ENCODE measurements at places on chromosomes 11 and 22. TPM values are rescaled to one million over a fixed set of nuclear protein-coding genes. Genes with fewer than 3 reads are reported as not detected.

The ROBO4 gene
- polyA plus RNA-seq, result 12.8 TPM

DNA sequence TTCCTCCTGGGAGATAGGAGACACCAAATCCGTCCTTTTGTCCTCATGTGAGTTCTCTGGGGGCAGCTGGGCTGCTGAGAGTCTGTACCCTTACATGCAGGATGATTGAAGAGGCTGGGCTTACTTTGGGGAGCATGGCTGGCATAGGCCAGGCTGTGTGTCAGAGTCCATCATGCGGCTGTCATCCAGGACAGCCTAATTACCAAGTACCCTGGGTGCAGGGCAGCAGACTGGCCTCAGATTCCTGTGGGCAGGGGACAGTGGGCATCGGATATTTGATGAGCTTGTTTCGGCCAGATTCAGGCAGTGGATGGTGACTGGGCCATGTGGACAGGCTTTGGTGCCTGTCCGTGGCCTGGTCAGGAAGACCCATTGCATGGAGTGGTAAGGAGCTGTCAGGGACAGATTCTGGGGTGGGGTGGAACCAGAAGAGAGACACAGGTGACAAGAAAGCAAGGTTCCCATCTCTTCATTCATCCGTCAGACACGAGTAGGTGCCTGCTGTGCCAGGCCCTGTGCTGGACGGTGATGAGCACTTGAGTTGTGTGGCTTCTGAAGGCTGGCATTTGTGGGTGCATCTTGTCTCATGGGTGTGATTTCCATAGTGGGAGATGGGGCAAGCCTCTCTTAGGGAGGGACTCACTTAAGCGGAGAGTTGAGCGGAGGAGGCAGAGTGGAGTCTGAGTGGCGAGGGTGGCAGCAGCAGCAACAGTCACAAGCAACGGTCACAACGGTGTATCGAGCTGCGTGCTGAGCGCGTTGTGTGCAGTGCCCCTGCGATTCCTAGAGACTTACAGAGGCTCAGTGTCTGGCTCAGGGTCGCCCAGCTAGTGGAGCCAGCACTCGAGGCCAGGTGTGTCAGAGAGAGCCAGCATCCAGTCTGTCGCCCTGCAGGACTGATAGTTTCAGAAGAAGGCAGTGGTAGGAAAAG, 48.7 kb downstream of the TBC1D22A start:
- H3K4me1 ChIP-seq, result no peaks in the 10 kb centered on the region
- H3K27me3 ChIP-seq, result no peaks in the 10 kb centered on the region
- no peaks in the 10 kb centered on the region for H3K36me3 ChIP-seq
- no peak overlapping the region for H3K4me3 ChIP-seq
- H3K27ac ChIP-seq, result no peak overlapping the region
- no peak for DNase-seq

DNA sequence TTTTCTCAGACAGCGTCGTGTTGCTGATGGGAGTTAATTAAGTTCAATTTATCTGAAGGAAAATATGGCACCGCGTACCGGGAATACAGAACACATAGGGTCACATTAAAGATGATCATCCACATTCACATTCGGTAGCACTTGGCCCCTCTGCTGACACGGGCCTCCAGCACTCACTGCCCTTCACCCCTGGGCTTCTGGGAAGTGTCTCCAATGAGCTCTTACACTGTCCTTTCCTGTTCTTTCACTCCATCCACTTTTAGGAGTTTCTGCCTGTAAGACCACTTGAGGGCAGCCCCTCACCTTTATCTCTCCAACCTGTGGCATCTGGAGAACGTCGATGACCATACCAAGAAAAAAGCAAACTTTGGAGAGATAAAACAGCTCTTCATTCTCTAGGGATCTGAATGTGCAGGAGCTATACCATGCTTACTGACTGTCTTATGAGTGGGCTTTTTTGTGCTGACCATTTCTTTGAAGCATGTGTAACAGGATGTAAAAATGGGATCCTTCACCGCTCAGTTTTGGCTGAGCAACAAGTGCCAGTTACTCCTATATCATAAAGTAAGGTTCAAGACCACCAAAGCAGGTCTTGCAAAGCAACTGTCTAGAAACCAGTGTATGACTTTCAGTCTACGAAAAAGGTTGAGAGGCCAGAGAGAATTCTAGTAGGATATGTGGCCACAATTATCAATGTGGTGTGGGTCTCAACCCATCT, 1.1 kb upstream of the SERGEF start:
- no peaks in the 10 kb centered on the region for H3K27me3 ChIP-seq
- no peaks in the 10 kb centered on the region for H3K4me1 ChIP-seq
- H3K27ac ChIP-seq, result no peak overlapping the region
- no peak for DNase-seq

The SBF2 gene
- polyA plus RNA-seq, result 13.1 TPM

DNA sequence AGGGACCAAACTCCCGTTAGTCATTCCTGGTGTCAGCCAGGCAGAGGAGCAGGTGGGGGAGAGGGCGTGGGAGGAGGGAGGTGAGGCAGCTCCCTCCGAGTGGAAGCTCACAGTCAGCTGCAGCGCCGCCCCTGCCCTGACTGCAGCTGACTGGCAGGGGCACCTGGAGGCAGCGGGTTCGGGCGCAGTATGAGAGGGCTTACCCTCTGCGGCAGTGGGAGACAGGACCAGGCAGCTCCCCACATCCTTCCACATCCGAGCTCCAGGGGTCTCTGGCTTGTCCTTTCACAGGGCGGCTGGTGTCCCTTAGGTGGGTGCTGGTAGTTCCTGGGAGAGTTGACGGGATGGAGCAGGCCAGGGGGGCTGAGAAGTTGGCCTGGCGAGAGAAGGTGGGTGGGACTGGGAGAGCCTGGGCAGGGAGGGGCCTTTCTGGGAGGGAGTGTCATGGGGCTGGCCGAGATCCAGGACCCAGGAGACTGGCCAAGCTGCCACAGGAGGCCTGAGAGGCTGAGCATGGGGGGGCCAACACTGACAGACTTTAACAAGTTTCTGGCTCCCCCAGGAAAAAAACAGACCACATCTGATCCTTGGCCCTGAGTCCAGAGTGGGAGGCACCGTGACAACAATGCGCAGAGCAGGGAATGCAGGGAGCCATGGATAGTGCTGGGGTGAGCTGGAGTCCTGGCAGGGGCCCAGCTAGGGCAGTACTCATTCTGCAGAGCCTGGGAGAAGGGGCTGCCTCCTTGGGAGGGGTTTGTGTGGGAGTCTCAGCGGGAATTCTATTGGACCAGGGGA, 4.9 kb downstream of the ADORA2A start:
- H3K4me1 ChIP-seq, result peaks cover 31% of the 10 kb centered on the region
- no peak overlapping the region for H3K4me3 ChIP-seq
- H3K27ac ChIP-seq, result peak overlapping the region; percentile 43
- no peaks in the 10 kb centered on the region for H3K36me3 ChIP-seq
- peak; percentile 58 for DNase-seq

The PDGFD gene
- polyA plus RNA-seq, result 5.3 TPM

DNA sequence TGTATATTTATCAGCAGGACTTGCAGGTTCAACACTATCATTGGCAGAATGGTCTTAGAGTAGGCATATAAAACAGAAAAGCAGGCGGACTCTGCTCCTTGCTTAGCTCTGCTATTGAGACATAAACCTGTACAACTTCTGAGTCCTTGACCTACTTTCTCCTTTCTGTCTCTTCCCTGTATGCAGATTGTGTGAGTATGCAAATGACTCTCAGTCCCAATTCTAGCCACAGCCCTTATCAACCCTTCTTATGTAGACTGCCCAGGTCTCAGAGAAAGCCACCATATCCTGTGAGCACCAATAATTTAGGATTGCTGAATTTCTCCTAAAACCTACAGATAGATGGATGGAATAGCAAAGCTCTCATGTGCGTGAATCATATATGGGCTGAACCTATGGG, 367.6 kb upstream of the DDI1 start:
- DNase-seq, result no peak
- no peak overlapping the region for H3K4me3 ChIP-seq
- no peaks in the 10 kb centered on the region for H3K4me1 ChIP-seq
- no peaks in the 10 kb centered on the region for H3K36me3 ChIP-seq
- H3K27ac ChIP-seq, result no peak overlapping the region

The MS4A2 gene
- not detected for polyA plus RNA-seq

The NPAS4 gene
- not detected for polyA plus RNA-seq

DNA sequence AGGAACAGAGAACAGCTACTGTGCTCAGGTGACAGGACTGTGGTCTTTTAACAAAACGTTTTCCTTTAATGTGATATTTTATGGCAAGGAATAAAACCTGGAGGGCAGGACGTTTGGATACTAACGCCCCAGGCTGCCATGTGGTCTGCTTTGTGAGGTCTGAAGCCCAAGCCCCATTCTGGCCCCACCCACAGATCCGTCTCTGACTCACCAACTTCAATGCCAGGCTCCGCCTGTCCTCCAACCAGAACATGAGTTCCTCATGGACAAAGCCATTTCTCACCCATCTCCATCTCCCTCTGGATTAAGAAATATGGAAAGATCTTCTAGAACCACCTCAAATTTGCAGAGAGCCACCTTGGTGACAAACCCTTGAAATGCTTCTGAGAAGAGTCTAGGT, 148.8 kb downstream of the CRYBB2 start:
- H3K4me3 ChIP-seq, result no peak overlapping the region
- no peaks in the 10 kb centered on the region for H3K27me3 ChIP-seq
- H3K4me1 ChIP-seq, result peaks cover 14% of the 10 kb centered on the region
- no peak overlapping the region for H3K27ac ChIP-seq

The PAMR1 gene
- 2.4 TPM for polyA plus RNA-seq

DNA sequence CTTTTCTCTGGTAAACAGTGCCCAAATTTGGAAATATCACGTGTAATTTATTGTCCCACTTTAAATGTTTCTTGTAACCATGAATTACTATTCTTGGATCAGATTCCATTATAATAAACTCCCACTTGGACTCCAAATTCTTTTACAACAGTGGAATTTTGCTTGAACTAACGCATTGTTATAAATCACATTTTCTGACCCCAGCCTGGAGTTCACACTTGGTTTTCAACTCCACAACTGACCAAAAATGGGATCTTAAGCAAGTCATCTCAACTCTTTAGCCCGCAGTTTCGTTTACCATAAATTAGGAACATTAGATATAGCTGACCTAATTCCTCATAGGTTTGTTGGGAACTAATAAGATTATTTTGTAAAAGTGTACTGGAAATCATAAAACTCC, 336.8 kb upstream of the NCAM1 start:
- H3K36me3 ChIP-seq, result no peaks in the 10 kb centered on the region
